ENCODE measurements at places on chromosomes 7 and 10. TPM values are rescaled to one million over a fixed set of nuclear protein-coding genes. Genes with fewer than 3 reads are reported as not detected.

- no peak for DNase-seq
Measured at GRCh38 chr10:29839826-29840515, 205.2 kb upstream of the SVIL start.

DNA sequence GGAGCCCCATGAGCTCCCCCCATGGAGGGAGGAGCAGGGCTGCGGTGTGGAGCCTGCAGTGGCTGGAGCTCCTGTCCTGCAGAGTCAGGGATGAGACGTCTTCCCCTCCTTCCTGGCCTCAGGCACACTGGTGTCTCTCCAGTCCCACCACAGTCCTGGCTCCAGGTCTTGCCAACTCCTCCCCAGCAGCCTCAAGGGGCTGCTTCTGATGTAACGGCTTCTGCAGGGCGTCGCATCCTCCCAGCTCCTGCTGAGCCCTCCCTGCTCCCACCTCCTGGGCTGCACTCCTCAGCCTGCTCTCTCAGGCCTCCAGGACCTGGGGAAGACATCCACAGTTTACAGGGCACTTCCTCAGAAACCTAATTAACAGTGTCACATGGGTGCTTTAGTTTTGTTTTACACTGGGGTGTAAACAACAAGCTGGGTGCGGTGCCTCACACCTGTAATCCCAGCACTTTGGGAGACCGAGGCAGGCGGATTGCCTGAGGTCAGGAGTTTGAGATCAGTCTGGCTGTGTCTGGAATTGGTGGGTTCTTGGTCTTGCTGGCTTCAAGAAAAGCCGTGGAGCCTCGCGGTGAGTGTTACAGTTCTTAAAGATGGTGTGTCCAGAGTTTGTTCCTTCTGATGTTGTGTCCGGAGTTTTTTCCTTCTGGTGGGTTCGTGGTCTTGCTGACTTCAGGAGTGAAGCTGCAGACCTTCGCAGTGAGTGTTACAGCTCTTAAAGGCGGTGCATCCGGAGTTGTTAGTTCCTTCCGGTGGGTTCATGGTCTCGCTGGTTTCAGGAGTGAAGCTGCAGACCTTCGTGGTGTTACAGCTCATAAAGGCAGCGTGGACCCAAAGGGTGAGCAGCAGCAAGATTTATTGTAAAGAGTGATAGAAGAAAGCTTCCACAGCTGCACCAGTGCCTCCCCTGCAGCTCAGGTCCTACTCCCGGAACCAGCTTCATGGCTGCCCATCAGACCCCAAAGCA is 95.0 kb downstream of the PAXIP1 start:
- DNase-seq, result no peak

GRCh38 chr7:105016068-105016708 is 2.2 kb downstream of the KMT2E start:
- DNase-seq, result no peak

- no peak for DNase-seq
Measured at GRCh38 chr10:13776861-13777311, 190.1 kb downstream of the PRPF18 start.

GRCh38 chr10:13184730-13185514 is 23.6 kb downstream of the MCM10 start:
- DNase-seq, result no peak

DNA sequence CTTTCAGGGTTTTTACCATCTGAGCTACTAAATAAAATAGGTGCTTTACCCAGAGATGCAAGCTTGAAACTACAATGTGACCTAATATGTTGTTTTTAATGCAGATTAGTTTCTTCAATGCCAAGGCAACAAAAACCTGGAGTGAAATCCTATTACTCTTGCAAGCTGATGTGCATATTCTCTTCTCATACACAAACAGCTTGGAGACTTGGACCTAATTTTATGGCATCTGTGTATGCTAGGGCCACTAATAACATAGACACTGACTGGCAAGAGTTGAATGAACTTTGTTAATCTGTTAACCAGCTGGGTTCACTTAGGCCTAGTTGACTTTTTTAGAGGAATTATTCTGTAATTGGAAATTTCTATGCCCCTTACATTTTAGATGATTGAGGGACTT is 23.4 kb upstream of the SMIM30 start:
- no peak for DNase-seq

DNA sequence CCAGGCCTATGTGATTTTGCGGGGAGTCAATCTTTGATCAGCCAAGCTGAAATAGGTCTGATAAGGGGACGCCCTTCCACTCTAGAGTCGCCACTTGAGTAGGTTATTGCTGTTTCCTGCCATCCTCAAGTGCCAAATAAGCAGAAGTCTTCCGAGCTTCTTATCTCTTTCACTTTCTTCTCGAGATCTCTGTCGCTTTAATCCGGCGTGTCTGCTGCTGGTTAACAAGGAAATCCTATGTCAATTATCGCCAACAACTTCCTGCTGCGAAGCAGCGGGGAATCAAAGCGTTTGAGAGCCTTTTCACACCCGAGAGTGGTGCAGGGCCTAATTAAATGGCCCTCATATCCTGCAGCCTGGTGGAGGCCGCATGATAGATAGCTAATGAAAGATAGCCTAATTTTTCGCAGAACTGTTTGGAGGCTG is 215.9 kb downstream of the RAB11FIP2 start:
- no peak for DNase-seq

DNA sequence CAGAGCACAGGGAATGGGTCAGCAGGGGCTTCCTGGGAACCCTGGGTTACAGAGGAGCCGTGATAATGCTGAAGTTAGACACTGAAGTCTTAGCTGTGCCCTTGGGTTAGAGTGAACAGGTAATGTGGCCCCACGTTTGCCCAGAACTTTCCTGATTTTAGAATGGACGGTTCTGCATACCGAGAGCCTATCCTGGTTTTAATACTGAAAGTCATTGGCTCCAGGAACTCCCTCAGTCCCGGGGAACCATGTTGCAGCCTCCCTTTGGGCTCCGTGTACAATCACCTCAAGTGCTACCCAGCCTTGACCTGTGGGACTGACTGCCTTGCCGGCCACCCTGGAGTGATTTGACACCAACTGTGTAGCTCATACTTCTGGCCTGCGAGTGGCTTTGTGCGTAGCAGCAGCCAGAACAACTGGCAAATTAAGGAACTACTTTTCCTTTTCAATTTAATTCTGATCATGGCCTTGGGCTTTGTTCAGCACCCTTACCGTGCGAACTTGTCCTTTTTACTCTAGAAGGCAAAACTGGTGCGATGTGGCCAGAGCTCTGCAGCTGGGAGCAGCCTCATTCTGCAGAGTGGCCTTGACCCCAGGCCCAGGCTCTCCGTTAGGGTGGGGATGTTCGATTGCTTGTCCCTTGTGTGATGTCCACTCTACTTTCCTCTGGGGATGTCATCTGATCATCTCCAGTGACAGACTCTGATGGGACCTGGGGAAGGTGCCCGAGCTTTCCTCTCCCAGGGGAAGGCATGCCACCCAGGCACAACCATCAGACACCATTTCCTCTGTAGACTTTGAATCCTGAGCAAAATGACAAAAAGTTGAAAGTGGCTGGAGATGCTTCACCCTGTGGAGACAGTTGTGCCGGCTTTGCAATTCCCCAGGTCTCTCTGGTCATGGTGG is 265.9 kb downstream of the GLRX3 start:
- DNase-seq, result no peak

DNA sequence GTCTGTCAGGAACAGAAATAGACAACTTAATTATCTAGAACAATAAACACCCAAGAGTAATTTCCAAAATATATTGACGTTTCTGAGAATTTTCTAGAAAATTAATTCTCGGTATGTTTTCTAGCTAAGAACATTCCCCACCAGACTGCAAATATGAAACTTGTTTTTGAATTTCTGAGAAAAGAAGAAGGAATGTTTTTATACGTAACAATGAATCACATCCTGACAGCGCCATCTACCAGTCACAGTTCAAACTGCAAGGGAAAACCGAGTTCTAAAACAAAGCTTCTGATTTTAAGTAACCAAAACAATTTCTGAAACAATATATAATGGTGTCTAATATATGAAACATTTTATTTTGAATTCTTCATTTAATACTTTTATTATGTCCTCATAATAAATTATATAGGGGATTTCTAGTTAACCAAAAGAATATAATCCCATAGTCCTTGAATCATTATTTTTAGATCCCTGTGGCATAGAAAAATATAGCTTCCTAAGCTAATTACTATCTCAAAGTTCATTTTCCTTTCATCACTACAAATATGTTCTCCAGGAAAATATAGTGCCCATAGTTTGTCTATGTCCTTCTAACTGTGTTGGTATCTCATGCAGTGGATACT is 34.5 kb upstream of the MEOX2 start:
- peak; percentile 66 for DNase-seq

DNA sequence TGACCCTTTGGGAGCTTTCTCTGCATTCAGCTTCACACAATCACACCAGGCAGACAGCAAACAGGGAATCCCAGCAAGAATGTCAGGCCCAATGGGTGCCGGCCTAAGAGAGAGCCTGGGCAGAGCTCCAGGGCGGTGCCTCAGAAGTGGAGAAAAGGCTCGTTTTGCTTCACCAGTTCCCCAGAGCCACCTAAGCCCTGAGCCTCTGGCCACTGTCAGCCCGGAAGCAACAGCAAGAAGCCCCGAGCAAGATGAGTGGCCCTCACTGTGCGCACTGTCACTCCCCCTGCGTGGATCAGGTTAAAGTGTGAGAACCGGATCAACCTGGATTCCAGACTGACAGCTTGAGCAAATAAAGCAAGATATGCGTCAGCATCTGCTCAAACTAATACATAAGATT is 14.7 kb downstream of the CNPY1 start:
- DNase-seq, result no peak

DNA sequence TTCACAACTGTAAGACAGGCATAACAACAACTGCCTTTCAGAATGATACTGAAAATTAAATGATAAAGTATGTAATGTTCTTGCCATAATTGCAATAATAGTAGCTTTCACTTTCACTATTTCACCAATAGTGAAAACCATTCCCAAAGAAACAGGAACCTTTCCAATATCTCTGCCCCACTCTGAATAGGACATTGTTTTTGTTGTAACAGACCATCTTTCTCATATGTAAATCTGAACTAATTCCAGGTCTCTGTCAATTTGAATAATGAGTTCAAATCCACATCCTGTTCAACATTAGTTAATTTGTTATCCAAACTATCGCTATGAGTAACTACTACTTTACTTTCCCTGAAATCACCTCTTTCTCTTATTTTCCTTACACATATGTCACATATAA is 148.0 kb downstream of the LRRN3 start:
- no peak for DNase-seq

GRCh38 chr10:109866168-109866994 is 56.9 kb downstream of the XPNPEP1 start:
- DNase-seq, result no peak

DNA sequence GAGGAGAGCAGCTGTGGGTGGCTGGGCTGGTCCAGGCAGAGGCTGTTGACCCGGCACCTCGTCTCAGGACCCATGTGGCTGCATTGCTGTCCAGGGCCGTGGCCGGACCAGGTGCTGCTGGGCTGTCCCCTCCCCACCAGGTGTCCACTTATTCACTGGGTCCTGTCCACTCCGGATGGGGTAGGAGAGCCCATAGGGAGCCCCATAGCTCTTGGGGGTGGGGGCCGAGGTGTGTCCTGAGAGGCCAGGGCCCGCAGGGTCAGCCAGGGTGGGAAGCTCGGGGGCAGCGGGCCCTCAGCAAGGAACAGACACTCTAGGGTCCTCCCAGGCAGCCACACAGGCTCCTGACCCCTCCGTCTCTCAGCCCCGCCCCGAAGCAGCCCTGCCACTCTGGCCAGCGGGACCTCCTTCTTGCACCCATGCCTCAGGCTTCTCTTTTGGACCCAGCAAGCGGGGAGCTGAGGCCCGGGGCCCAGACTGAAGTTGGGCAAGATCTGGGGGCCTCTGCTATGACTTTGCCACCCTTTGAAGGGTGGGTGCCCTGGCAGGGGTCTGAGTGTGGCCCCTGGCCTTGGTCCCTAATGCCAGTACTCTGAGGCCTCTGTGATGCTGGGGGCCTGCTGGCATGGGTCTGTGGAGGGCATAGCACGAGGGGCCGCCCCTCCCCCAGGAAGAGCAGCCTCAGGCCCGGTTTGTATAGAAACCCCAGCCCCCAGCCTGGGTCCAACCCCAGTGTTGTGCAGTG is 86.4 kb downstream of the NKX6-2 start:
- no peak for DNase-seq

DNA sequence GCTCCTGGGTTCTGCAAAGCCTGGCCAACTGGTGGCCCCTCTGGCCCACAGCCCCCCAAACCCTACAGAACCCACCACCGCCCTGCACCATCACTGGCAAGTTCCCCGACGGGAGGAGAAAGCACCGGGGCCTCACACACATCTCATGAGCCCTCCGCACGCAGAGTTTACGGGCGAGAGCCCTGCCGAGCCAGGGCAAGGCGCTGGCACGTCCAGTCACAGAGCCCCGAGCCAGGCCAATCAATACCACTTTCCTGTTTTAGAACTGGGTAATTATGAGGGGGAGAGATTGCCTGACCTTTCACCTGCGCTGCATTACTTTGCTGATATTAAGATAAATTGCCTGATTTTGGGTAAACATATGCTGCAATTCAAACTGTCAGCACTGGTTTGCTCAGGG is 113.3 kb downstream of the EBF3 start:
- no peak for DNase-seq

- no peak for DNase-seq
Measured at GRCh38 chr7:102990642-102991041, 77.8 kb downstream of the LRRC17 start.

DNA sequence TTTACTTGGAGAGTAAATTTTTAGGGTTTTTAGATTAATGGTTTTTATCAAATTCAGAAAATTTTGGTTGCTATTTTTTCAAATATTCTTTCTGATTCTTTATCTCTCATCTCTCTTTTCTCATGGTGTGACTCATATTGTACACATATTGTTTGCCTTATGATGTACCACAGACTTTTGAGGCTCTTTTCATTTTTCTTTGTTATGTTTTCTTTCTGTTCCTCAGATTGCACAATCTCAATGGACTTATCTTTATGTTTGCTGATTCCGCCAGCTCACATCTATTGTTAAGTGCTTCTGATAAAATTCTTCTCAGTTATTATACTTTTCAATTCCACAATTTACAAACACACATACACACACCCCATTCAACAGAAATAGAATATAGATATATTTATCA is 168.2 kb upstream of the IGFBP3 start:
- DNase-seq, result no peak

GRCh38 chr10:81873231-81873931 is 1.6 kb upstream of the NRG3 start:
- DNase-seq, result no peak

GRCh38 chr10:32577448-32577847 is 131.5 kb downstream of the CCDC7 start:
- DNase-seq, result no peak

DNA sequence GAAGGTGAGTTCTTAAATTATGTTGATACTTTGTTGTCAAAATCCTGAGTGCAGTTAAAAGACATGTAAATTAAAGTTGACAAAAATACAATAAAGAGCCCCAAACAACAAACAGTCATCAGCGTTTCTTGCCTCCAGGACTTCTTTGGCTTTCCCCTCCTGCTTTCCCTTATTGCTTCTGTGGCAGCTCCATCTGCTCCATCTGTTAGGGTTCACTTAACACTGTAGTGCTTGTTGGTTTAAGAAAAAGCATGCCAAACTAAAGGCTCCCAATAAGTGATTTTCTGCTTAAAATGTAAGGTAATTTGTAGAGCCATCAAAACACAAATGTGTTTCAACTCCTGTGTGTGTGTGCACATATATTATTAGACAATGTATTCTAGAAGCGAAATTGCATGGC is 254.3 kb upstream of the GNAI1 start:
- DNase-seq, result no peak

The KEL gene
- 0.18 TPM for total RNA-seq

The ZNF138 gene
- 4.8 TPM for total RNA-seq

The TRIM74 gene
- not detected for total RNA-seq

The FOXP2 gene
- 0.68 TPM for total RNA-seq

The BBS9 gene
- 17.4 TPM for total RNA-seq

The ARHGAP19 gene
- 6.0 TPM for total RNA-seq

The OR6V1 gene
- total RNA-seq, result not detected

The TMEM209 gene
- total RNA-seq, result 9.2 TPM

The GTPBP10 gene
- total RNA-seq, result 8.6 TPM

The RBP4 gene
- total RNA-seq, result not detected

The SYT15 gene
- not detected for total RNA-seq

The ZNF282 gene
- 33.3 TPM for total RNA-seq

Data from glomerular endothelial cell (primary cell).